ENCODE measurements at places on chromosomes 2 and 18.

GRCh38 chr18:8904316-8904715 is 198.2 kb upstream of the NDUFV2 start:
- no peak for DNase-seq

- no peak for DNase-seq
Observed at GRCh38 chr2:99356853-99357252, 19.7 kb downstream of the EIF5B start.

- DNase-seq: no peak
Observed at GRCh38 chr2:19804639-19805260, 97.0 kb downstream of the TTC32 start.

DNA sequence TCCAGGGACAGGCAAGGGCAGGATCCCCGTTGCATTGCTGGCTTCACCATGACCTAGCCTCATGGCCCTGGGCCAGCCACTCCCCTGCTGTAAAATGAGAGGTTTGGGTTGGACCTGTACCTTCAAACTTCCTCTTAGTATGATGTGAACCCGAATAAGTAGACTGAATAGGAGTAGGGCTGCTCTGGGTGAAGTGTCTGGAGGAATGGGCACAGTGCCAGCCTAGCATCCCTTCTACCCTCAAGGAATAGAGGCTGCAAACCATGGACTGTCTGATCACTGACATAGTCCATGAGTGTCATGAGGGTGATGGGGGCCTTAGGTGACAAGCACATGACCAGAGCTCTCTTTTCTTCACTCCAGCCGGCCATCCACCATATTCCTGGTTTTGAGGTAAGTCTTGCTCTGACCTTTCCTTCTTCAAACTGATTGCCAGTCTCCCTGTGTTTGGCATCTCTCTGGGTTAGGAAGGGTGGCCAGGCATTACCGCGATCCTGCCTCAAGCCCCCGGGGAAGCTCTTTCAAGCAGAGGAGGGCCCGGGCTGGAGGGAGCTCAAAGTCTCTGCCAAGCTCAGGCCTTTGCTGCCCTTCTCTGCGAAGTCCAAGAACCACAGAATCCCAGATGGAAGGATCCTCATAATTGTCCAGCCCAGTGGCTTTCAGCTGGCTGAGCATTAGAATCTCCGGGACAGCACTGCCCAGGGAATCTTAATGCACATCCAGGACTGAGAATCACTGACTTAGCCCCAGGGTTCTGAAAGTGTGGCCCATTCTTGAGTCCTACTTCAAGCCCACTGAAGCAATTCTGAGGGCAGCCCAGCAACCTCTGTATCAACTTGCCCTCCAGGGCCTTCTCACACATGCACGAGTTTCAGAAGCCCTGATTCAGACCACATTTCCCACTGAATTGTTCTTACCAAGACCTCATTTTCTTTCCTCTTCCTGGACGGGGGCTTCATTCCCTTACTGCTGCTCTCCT is 148.1 kb downstream of the DYSF start:
- DNase-seq: no peak

GRCh38 chr2:113376913-113377445 is 60.5 kb upstream of the ZNG1B start:
- peak; percentile 75 for DNase-seq

- peak; percentile 60 for DNase-seq
Observed at GRCh38 chr2:233084488-233084887, 24.3 kb downstream of the INPP5D start.

GRCh38 chr2:2557475-2557874 is 226.4 kb upstream of the MYT1L start:
- no peak for DNase-seq

DNA sequence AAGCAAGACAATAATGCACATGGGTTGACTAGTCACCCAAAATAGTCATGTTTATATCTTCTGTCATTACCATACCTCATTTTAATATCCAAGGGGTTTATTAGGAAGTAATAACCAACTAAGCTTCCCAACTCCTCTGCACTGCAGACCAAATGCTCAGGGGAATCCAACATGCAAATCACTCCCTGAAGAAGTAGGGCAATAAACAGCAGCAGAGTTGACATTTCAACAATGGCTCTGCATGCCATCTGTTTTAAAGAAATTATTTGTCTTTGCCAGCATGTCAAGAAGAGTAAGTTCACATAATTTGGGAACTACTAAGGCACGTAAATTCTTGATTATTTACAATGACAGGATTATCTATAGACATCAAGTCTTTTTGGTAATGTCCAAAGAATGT is 84.4 kb upstream of the LYPD1 start:
- DNase-seq: no peak

DNA sequence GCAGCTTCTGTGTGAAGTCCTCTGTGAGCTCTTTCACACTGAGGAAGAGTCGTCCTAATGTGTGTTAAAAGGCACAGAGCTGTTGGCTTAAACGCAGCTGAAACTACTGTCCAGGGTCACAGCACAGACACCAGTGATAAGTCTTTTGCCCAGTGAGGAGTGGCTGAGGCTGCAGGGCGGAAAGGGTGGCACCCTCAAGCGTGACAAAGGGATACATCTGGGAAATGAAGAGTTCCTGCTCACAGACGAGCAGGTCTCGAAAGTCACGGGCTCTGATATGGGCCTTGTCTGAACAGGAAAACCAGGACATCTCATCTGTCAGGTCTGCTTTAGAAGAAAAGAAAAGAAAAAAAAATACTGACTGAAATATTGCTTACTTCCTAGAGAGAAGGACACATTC is 36.5 kb downstream of the TGIF1 start:
- no peak for DNase-seq

DNA sequence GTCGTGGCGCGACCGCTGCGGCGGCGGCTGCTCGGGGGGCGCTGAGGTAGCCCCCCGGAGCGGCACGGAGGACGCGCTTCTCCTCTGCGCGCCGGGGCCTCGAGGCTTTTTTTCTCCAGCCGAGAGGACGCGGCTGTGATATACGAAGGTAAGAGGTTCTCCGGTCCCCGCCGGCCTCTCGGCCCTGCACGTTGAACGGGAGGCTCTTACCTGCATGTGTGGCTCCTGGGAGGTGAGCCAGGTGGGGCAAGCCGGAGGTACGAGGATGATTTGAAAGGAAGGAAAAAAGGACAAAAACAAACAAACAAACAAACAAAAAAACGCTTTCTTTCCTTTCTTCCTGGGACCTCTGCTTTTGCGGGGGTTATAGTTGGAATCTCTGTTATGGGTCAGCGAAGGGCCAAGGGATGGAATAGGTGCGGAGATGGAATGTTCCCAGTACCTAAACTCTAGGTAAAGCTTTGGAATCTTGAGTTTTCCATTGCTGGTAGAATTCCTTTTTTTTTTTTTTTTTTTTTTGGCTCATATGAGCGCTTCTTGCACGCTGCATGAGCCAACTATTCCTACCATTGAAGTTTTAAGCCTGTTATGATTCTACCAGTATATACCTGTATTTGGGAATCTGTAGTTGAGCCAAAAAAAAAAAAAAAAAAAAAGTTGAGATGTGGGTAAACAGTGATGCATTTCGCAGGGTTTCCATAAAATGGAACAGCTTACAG is 674 bp downstream of the PTPN4 start:
- no peak for DNase-seq

- DNase-seq: no peak
Observed at GRCh38 chr18:62566199-62566598, 43.4 kb downstream of the ZCCHC2 start.

- no peak for DNase-seq
Observed at GRCh38 chr18:44216169-44216568, 464.5 kb upstream of the SETBP1 start.

GRCh38 chr2:161382747-161383146 is 33.4 kb upstream of the TBR1 start:
- no peak for DNase-seq

- no peak for DNase-seq
Observed at GRCh38 chr2:98505311-98505808, 60.7 kb downstream of the INPP4A start.

- peak; percentile 3 for DNase-seq
Observed at GRCh38 chr2:156470975-156471583, 34.9 kb downstream of the GPD2 start.

DNA sequence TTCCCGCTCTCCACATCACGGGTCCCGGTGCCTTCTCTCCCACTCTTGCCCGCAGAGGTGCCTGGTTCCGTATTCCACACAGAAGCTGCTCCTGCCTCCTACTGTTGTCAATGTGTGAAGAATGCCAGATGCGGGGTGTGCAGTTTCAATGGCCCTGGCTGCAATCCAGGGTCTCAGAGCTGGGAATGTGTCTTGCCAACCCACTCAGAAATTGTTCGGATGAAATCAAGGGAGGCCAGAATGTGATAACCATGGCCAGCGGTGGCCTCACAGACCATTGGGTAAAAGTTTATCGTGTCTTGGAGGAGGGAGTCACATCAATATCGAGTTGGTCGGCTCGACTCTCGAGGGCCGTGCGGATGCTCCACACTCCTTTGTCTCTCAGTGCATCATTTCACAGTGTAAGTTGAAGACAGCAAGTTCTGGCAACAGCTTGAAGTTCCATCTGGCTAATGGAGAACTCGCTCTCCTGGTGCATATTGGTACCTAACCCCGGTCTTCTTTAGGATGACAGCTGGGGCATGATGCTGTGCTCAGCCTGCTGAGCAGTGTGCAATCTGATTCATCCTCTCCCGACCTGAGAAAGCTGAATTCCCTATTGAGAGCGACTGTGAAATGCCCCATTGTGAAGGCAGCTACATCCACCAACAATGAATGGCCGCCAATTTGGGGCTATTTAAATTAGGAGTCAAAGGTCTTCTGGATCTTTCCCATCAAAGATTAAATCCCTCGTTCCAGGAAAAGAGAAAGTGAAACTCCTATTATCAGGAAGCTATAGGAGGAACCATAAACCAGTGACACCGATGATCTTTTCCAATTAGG is 389.0 kb downstream of the SOX11 start:
- DNase-seq: no peak

DNA sequence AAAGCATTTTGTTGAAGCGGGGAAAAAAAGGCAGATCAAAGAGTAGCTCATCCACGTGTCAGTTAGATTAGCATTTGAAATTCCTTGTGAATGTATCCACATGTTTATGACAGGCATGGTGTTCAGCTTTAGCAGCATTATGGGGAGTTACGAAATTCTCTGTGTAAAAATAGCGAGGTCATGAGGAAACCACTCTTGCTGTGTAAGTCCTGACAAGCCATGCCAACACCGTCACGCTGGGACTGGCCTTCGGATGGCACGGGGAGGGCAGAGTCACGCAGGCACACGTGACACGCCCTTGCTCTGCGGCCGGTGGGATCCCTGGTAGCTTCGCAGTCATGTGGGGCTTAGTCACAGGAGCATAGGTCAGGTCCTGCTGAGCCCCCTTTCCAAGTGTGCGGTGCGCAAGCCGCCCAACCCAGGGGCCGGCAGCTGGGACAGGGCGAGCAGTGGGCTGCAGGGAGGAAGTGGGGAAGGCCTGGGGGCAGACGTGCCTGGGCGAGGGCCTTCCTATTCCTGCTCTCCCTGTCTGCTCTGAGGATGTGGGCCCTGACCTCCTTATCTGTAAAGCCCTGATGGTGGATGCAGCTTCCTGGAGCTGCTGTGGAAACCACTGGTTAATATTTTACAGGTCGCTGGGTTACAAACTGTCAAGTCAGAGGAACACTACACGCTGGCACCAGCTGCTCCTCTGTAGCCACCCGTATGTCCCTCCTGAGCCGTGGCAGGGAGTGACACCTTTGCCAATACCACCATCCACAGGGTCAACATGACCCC is 18.0 kb downstream of the MBP start:
- DNase-seq: no peak

DNA sequence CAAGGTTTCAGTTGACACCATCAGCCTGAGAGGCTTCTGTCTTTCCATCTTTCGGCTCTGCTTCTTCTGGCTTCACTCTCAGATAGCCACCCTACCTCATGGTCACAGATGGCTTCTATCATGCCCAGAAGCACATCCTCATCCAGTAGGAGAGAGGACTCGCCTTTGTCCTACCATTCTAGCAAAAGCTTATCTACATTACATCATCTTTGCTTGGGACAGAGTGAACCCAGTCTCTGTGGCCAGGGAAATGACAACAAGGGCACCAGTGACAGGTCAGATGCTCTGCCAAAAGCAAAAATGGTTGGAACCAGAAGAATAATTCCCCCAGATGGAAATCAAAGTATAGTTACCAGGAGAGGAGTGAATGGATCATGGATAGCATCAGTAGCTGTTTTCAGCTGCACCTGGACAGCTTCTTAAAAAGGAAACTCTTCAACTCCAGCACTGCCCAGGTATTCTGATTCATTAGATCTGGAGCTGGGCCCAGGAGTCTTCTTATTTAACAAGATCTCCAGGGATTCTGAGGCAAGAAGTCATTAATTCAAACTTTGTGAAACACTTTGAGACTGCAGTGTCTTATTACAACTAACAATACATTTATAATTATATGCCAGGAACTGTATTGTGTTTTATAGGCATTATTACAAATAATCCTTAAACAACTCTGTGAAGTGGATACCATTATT is 257.7 kb upstream of the UBE2E3 start:
- no peak for DNase-seq

DNA sequence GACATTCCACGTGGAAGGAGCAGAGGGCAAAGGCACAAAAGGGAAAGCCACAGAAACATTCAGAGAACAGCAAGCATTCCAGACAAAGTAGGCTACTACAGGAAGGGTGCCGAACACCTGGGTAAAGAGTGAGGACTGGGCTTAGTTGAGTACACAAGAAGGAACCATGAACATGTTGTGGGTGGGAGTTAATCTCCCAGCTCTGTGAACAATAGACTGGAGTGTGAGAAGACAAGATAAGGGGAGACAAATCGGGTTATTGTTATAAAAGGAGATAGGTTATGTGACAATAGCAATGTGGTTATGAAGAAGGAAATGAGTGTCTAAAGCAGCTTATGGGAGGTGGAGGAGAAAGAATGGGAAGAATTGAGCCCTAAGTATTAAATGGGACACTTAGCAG is 70.0 kb downstream of the DPP4 start:
- no peak for DNase-seq

DNA sequence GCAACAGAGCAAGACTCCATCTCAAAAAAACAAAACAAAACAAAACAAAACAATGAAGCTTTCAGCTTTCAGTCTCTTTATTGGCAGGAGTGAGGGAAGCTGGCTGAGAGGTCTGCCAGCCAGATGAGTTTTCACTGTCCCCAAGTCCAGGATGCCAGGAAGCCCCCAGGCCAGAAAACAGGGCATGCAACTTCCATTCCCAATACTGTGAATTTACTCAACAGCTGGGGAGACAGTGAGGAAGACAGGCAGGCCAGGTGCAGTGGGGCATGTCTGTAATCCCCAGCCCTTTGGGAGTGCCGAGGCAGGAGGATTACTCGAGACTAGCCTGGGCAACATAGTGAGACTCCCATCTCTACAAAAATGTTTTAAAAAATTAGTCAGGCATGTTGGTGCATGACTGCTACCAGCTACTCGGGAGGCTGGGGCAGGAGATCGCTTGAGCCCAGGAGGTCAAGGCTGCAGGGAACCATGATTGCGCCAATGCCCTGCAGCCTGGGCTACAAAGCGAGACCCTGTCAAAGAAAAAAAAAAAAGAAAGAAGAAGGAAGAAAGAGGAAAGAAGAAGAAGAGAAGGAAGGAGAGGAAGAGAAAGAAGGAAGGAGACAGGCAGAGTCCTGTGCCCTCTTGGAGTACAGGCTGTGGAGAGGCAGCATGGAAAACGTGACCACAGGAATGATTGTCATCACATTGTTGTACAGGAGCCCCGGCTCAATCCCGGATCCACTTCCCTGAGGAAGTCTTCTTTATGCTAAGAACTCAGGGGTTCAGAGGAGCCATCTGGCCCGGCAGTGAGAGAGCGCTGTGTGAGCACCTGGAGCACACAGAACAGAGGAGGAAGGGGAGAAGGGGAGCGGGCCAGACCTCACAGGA is 29.2 kb upstream of the POMC start:
- no peak for DNase-seq
